ENCODE measurements at places on chromosomes 11 and 22.

GRCh38 chr11:44571871-44572270 is 6.4 kb downstream of the CD82 start:
- no peak for DNase-seq

DNA sequence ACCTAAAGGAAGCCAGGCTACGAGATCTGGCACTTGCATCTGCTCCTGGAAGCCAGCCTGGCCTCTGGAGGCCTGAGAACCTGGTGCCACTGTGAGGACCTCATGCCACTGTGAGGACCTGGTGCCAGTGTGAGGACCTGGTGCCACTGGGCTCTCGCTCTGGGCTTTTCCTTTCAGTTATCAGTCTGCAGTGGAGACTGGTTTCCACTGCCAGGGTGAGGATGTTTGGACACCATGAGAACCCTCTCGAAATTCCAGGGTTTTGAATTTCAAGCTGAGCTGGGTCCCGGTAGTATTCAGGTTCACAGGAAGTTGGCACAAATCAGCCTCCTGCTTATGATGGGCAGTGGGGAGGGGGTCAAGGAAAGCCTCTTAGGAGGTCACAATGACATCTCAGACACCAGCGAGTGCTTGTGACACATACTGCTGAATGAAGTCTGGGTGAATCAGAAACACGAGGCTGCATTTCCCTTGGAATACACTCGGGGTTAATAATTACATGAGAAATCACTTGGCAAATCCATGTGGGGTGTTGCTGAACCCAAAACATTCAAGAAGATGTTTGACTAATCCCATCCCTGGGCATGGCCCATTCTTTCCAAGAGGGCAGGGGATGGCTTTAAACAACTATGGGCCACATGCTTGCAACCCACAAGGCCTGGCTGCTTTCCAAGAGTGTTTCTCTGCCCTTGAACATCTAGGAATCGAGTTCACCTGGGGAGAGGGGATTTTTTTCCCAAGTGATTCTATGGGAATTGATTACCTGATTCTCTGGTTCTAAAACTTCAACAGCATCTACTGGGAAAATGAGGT is 60.2 kb downstream of the LINC01488 start:
- no peak for DNase-seq

DNA sequence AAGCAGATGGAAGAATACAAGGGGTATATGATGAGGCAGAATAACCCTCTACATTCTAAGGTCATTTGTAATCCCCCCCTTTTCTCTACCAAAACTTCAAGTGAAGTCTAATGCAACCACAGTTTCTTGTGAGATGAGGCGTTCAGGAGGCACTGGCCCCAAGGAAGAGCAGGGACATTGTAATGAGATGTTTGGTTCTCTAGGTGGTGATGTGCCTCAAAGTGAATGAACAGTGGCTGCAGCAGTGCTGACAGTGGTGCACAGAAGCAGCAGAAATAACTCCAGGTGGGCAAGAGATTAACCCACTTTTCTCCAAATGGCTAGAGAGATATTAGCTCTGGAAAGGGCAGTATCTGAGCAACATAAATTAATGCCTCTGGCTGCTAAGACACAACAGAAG is 33.8 kb downstream of the PDGFD start:
- no peak for DNase-seq

- DNase-seq = no peak
Measured at GRCh38 chr11:64549969-64550368, 41.1 kb upstream of the SLC22A12 start.

DNA sequence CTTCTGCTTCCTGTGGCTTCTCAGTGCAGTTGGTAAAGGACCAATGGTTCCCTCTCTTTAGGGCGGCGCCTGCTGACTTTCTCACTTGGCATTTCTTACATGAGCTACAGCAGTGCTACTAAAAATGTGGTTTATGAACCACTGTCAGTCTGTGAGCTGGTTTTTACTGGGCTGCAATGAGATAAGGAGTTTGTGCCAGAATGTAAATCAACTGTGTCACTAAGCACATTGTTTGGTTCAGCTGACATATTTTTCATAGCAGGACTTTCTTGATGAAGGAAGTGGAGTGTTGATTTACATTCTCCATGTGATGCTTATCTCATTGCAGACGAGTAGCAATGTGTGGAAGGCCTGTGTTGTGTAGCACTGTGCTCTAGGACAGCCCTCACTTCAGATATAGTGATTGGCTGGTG is 463.3 kb downstream of the SOX6 start:
- DNase-seq = no peak

- no peak for DNase-seq
Measured at GRCh38 chr22:18048041-18048440, 23.7 kb upstream of the MICAL3 start.

GRCh38 chr11:16966930-16967671 is 47.1 kb downstream of the PLEKHA7 start:
- DNase-seq = no peak

DNA sequence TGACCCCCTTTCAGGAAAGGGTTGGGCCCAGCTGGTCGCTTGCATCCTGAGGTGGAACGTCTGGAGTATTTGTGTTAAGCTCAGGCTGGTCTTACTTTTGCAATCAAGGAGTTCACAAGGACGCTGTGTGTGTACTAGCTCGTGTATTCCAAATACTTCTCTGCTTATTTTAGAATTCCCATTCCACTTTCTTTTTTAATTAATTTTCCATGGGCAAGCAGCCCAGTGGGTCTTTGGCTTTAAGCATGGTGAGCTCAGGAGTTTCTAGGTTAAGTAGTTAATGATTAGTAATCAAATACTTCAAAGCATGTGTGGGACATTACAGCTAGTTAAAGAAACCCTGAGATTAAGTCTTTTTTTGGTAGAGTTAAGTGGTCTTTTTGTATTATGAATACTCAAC is 68.6 kb downstream of the CSNK2A3 start:
- DNase-seq = no peak

- no peak for DNase-seq
Measured at GRCh38 chr11:94127638-94128037, 1.0 kb upstream of the PANX1 start.

DNA sequence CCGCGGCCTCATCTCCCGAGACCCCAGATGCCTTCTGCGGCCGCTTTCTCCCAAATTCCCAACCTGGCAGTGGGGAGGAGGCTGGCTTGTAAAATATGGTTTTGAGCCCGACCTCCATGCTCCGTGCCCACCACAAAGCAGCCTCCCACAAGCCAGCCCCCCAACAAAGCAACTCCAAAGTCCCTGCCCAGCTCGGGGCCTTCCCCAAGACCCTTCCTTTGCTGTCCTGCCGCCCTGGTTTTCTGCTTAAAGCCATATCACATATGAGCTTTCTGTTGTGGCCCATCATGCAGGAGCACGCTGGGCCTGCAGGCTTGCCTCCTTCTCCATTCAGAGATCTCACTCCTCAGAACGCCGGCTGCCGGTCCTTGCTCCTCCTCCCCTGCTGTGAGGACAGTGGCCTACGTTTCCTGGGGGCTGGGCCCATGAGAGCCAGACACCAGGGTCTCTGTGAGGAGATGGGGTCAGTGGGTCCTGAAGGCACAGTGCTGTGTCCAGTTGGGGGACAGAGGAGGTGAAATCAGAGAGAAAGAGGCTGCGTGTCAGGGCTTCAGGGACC is 680.0 kb downstream of the BRD1 start:
- no peak for DNase-seq

- DNase-seq = no peak
Measured at GRCh38 chr22:45529105-45529504, 26.4 kb downstream of the FBLN1 start.

- no peak for DNase-seq
Measured at GRCh38 chr11:83159902-83160865, 3.3 kb downstream of the PCF11 start.

DNA sequence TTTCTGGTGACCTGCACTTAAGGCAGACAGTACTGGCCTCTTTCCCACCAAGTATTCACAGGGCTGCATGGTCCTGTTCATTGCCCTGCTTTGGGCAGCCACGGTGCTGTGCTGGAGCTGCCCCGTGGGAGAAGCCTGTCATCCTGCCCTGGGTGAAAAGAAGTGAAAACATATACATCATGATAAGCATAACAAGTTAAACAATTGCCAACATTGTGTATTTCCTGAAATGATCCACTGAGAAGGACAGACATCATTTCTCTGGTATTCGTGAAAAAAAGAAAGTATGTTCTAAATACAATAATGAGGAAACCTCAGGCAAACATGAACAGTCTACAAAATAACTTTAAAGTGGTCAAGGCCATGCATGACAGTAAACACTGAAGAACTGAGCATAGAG is 393.1 kb downstream of the TMEM135 start:
- DNase-seq = no peak

- DNase-seq = no peak
Measured at GRCh38 chr11:94854770-94855633, 86.8 kb downstream of the AMOTL1 start.

DNA sequence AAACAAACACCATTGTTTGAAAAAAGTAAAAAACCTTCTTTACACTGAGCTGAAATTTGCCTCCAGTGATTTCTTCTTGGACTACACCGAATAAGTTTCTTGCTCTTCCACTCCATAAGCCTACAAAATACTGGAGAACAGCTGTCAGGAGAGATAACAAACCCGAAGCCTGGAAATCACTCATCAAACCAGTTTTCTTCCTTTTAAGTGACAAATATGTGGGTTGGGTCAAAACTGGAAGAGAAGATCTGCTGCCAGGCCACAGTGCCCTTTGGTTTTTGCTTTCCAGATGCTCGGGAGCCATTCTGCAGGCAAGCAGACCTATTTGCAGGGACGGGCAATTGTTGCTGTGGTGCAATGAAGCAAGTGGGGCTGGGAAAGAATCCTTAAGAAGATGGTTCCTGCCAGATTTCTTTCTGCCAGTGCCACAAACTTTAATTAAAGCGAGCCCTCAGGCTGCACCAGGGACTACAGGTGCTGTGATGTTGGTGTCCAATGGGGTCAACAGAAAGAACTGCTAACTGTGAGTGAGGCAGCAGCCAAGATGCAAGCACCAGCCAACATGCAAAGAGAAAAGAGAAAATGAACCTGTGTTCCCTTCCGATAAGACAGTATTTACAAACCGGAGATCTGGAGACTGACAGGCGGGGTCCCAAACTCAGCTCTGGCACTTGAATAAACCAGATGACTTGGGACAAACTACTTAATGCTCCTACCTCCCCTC is 44.8 kb upstream of the SMCO4 start:
- no peak for DNase-seq

DNA sequence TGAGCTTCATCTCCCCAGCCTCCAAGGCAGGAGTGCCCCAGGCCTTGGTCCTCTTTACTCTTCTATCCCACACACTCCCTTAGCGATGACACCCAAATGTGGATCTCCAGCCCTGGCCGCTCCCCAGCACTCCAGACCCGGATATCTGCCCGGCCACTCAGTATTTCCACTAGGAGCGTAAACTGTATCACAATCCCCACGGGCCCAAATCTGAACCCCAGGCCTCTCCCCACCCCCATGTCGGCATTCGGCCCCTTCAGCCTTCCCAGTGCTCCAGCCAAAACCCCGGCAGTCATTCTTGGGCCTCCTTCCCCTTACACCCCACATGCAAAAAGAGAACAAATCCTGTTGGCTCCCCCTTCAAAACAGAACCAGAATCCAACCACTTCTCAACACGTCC is 20.8 kb downstream of the WNT11 start:
- DNase-seq = no peak

DNA sequence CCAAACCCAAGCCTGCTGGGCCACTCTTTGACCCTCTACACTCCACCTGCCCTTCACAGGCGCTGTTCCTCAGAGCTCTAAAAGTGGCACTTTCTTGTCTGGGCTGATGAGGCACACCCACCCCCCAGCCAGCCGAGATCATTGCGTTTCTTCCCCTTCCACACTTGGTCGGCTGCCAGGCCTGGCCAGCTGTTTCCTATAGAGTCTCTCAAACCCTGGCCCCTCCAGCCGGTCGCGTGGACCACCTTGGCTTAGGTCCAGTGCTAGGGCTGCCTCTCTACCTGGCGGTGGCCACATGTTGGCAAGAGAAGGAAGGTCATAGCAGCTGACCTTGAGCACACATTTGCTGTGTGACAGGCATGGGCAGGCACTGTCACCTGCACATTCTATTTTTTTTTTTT is 60.6 kb downstream of the PPP6R2 start:
- DNase-seq = no peak

DNA sequence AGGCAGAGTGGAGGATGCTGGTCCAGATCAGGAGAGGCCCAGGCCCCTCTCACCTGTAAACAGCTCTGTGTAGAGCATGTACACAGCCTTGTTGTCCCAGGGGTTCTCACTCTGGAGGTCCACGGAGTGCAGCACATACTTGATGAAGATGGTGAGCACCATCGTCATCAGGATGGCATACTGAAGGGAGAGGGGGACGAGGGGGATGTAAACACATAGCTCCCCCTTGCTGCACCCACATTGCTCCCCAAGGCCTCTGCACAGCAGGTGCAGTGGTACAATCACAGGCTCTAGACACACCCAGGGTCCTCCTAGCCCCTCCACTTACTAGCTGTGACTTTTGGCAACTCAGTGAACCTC is 2.9 kb downstream of the SYVN1 start:
- DNase-seq = no peak

- no peak for DNase-seq
Measured at GRCh38 chr11:39675171-39675570, 1784.3 kb downstream of the LRRC4C start.

DNA sequence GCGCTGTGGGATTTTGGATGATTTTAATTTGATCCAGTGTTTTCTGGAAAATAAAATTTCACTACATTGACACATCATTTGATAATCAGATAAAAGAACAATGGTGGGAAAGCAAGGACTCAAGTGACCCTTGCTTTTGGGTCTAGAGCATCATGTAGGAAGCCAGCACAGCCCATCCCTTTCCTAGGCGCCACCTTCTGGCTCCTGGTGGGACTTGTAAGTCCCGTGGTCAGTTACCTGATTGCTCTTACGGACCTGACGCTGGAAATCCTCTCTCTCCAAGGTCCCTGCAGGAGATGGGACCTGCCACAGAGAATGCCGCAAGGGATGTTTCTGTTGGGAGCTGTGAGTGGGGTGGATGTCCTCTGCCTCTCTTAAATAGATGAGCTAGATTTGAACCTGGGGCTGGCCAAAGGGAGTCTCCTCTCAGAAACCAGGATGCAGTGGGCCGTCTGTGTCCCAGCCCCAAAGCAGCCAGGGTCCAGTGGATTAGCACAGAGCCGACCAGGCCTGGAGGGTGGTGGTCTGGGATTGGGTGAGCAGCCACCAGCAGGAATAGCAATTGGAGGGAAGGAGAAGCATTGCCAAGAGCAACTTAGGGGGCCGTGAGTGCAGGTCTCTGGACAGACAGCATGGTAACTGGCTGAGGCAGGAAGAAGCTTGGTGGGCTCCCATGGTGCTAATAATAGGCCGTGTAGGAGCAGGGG is 21.7 kb downstream of the TIMP3 start:
- no peak for DNase-seq

All from T-helper 1 cell (primary cell).